Natural killer cell treated with Interleukin-12 subunit alpha and Interleukin-12 subunit beta and Interleukin-15 and Interleukin-18, amount 100 ng/mL, for 72 hours (primary cell): ENCODE measurements at places on chromosomes 2 and 18. TPM values are rescaled to one million over a fixed set of nuclear protein-coding genes. Genes with fewer than 3 reads are reported as not detected.

The TUBB6 gene
- total RNA-seq, result 7.3 TPM

The CNRIP1 gene
- total RNA-seq, result not detected

GRCh38 chr2:72136933-72137497, 10.6 kb downstream of the CYP26B1 start:
- H3K4me3 ChIP-seq, result no peak overlapping the region
- H3K27me3 ChIP-seq, result no peaks in the 10 kb centered on the region
- no peaks in the 10 kb centered on the region for H3K36me3 ChIP-seq
- no peaks in the 10 kb centered on the region for H3K4me1 ChIP-seq

DNA sequence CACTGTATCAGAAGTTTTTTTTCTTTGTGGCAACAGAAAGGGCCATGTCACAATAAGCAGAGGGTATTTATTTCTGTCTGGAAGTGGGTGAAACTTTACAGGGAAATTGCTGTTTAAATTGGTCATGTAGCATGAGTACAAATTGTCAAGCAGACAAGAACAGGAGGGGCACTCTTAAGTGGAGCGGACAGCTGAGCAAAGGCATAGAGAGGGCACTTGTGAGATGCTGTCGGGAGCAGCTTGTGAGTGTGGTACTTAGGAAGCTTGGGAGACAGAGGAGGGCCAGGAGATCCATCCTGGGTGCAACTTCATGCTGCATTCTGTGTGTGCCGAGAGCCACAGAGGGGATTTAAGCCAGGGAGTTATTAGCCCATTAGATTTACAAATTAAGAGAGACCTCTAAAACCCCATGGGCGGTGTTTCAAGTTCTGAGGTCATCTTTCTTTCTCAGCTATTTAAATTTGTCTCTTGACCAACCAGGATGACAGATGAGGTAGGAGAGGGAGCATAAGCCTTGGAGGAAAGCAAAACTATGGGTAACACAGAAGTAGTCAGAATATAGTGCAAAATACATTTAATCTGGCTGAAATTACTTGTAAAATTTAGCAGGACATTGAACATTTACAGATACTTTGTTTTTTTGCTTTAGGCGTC, 30.4 kb downstream of the INPP4A start:
- peaks cover 5% of the 10 kb centered on the region for H3K36me3 ChIP-seq
- H3K27me3 ChIP-seq, result no peaks in the 10 kb centered on the region
- H3K4me3 ChIP-seq, result peak overlapping the region; percentile 53
- H3K4me1 ChIP-seq, result peaks cover 94% of the 10 kb centered on the region

DNA sequence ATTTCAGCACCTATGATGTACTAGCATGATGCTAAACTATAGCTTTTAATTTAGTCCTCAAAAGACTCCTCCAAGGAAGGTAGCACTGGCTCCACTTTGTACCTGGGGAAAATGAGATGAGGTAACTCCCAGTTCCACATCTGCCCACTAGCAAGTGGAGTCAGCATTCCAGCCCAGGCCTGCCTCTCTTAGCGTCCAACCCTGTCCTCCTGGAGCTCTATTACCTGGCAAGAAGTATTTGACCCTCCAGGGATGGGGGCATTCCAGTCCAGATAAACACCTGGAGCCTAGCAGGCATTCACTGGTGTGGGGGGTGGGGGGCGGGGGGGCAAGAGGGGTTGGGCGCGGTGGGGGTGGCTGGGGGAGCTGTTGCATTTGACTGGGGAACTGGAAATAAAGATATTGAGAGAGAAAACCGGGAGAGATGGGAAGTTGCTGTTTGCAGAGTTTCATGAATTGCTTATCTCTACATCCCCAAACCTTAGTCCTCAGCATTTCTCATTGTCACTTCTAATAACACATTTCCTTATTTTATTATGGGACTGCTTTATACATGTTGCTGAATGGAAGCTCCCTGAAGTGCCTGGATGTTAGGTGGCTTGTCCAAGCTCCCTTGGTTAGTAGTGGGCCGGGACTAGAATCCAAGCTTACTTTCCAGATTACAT, 22.0 kb upstream of the FZD5 start:
- H3K36me3 ChIP-seq, result no peaks in the 10 kb centered on the region
- H3K27me3 ChIP-seq, result peaks cover 4% of the 10 kb centered on the region
- no peak for DNase-seq
- no peaks in the 10 kb centered on the region for H3K4me1 ChIP-seq

DNA sequence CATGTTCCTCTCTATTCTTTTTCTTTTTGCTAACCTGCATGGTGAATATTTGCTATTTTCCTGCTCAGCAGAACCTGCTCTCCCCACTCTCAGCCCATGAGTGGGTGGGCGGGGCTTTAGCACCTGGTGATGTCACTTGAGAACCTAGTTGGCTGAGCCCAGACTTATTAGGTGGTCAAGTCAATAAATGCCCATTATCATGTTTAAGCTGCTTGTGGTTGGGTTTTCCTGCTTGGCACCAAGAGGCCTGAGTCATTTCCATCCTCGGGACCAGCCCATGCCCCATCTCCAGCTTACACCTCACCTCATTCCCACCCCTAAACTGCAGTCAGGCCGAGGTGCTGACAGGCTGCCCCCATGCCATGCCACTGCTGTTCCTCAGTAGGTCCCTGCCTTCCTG, 226.6 kb downstream of the ANKRD30B start:
- H3K4me3 ChIP-seq, result no peak overlapping the region
- H3K27ac ChIP-seq, result no peak overlapping the region
- no peaks in the 10 kb centered on the region for H3K27me3 ChIP-seq
- H3K4me1 ChIP-seq, result no peaks in the 10 kb centered on the region

GRCh38 chr2:10957391-10957790, 45.7 kb downstream of the KCNF1 start:
- H3K4me1 ChIP-seq, result peaks cover 17% of the 10 kb centered on the region
- H3K27me3 ChIP-seq, result peaks cover 12% of the 10 kb centered on the region
- H3K27ac ChIP-seq, result no peak overlapping the region

DNA sequence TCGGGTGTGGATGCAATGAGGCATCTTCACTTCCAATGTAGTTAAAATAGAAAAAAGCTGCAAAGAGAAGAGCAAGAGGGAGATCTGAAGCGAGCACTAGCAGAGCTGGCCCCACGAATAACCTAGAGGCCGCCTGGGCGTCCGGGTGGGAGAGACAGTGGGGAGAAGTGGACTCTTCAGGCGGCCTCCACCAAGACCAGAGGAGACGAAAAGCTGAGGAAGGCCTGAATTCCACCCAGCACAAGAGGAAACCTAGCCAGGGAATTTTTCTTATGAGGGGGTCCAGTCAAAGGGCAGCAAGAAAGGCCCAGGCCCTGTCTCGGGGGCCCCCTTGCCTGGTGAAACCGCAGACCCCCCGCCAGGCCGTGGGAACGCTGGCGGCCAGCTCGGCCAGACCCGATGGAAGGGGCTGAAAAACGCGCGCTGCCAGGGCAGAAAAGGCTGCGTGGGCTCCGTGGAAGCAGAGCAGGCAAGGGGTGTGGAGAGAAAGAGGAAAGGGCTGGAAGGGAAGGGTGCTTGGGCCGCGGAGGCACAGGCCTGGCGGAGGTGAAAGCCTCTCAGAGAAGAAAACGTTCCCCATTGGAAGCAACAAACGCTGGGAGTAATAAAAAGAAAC, 69.2 kb downstream of the KCTD1 start:
- DNase-seq, result no peak
- H3K4me3 ChIP-seq, result no peak overlapping the region
- no peak overlapping the region for H3K27ac ChIP-seq
- no peaks in the 10 kb centered on the region for H3K4me1 ChIP-seq
- H3K27me3 ChIP-seq, result no peaks in the 10 kb centered on the region
- H3K36me3 ChIP-seq, result no peaks in the 10 kb centered on the region

GRCh38 chr2:46315103-46315890, 18.1 kb downstream of the EPAS1 start:
- no peaks in the 10 kb centered on the region for H3K27me3 ChIP-seq
- H3K4me1 ChIP-seq, result peaks cover 15% of the 10 kb centered on the region
- no peaks in the 10 kb centered on the region for H3K36me3 ChIP-seq
- H3K4me3 ChIP-seq, result peak overlapping the region; percentile 12
